ENCODE measurements at places on chromosomes 3 and 15. TPM values are rescaled to one million over a fixed set of nuclear protein-coding genes. Genes with fewer than 3 reads are reported as not detected.

Gene C3orf62
- total RNA-seq = 2.9 TPM

Gene SHC4
- 0.76 TPM for total RNA-seq

DNA sequence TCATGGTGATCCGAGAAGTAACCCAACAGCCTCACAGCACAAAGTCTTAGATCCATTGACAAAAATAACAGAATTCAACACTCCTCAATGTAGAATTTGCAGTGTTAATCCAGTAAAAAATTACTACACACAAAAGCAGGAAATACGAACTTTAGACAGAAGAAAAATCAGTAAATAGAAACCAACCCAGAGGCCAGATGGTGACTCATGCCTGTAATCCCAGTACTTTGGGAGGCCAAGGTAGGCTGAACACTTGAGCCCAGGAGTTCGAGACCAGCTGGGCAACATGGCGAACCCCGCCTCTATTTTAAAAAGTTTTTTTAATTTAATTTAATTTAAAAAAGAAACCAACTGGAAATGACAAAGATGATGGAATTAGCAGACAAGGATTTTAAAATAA is 36.1 kb downstream of the SELENOT start:
- peak; percentile 21 for DNase-seq

GRCh38 chr3:23739536-23739935 is 66.2 kb upstream of the UBE2E1 start:
- DNase-seq = peak; percentile 77

Gene GATM
- total RNA-seq = 0.89 TPM

DNA sequence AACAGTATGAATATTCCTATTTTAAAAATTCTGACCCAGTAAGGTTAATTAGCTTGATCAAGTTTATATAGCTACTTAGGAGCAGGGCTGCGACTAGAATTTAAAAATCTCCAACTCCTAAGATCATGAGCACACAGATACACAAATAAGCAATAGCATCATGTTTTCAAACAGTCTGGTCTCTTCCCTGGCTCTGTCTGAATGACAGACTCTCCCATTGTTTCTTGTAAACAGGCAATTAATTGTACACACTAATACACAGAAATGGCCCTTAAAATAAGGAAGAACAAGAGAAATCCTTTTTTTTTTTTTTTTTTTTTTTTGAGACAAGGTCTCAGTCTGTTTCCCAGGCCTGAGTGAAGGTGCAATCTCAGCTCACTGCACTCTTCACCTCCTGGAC is 1064.4 kb upstream of the CFAP20DC start:
- no peak for DNase-seq

DNA sequence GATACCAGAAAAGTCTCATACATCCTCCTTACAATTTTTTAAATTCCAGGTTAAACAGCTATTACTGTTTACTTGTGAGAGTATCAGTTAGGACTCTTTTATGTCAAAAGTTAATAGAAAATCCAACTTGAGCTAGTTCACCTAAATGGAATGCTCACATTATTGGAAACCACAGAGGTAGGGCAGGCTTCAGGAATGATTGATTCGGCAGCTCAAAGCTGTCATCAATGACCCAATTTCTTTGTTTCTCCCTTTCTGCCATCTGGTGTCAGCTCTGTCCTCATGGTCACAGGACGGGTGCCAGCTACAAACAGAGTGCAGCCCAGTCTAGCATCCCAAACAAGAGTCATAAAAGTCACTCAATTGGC is 32.2 kb downstream of the CFAP20DC start:
- no peak for DNase-seq

- DNase-seq = peak; percentile 58
Measured at GRCh38 chr3:107753494-107753893, 230.7 kb downstream of the BBX start.

DNA sequence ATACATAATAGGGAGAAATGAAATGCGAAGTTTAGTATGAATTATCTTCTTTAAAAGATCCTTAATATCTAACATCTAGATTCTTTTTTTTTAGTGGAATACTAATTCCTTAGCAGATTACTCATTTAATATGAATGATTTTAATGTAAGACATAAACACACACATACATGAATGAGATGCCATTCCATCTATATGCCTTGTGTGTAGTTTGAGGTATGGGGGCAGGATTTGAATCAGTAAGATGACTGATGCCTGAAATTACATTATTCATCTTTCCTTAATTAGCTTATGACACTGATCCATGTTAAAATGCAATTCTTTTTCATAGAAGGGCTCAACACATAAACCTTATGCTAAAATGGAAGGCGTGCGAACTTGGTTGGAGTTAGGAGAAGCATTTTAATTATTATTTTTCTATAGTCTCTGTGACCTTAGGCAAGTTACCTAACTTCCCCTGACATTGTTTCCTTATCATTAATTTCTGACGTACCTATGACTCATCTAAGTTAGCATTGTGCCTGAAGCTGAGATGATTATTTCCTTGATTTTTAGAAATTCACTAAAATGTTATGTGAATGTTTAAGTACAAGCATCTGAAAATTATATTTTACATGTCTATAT is 10.8 kb upstream of the BNIP2 start:
- DNase-seq = peak; percentile 54

DNA sequence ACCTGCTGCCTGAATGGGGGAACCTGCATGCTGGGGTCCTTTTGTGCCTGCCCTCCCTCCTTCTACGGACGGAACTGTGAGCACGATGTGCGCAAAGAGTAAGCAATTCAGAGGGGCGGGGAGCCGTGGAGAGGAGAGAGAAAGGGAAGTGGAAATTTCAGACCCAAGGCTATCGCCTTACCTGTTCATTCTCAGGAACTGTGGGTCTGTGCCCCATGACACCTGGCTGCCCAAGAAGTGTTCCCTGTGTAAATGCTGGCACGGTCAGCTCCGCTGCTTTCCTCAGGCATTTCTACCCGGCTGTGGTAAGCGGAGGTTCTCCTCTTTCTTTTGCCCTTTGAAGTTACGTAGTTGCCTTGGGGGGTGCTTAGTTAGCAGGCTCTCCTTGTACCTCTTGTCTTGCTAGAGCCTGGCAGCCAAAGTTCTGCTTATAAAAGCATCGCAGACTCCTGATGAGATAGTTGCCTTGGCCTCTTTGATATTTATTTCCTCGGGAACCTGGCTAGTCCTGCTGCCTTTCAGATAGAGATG is 13.7 kb upstream of the LRRC2 start:
- no peak for DNase-seq

DNA sequence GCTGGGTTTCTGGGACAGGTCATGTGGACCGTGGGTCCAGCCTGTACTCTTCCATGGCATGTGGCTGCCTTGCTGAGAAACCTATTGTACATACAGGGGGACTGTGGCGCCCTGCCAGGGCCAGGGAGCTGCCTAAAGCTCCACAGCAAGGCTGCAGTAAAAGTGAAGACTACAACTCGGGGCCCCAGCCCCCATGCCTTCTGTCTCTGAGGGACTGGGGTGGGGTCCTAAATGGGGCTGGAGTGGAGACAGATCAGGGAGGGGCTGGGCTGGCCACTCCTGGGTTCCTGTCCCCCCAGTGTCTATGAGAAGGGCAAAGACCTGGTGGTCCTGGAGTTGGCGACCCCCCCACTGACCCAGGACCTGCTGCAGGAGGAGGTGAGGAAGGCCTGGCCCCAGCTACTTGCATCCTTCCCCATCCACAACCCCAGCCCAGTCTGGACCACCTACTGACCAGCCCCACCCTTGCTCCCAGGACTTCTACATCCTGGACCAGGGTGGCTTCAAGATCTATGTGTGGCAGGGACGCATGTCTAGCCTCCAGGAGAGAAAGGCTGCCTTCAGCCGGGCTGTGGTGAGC is 7.3 kb downstream of the VILL start:
- DNase-seq = no peak

GRCh38 chr15:34241376-34242330 is 16.8 kb downstream of the EMC4 start:
- peak; percentile 63 for DNase-seq

Gene RGMA
- total RNA-seq = 2.0 TPM

Measured in GM23248 (cell line).